ENCODE measurements at places on chromosomes 7 and 10.

DNA sequence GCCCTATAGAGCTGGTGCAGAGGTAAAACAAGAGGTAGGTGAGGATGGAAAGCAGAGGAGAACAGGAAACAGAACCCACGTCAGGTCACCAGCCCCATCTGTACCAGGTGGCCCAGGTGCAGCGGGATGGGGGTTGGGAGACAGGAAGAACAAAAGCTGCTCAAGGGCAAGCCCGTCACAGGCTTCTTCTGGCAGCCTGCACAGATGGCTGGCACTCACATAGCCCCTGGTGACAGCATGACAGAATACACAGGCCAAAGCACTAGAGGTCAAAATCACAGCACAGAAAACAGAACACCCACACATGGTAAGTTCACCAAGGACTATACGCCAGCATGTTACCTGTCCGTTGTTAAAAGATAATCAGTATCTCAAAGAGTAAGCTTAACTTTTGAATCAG is 126.8 kb downstream of the GALNT11 start:
- DNase-seq, result no peak

- no peak for DNase-seq
Measured at GRCh38 chr7:37323966-37324365, 124.7 kb downstream of the ELMO1 start.

DNA sequence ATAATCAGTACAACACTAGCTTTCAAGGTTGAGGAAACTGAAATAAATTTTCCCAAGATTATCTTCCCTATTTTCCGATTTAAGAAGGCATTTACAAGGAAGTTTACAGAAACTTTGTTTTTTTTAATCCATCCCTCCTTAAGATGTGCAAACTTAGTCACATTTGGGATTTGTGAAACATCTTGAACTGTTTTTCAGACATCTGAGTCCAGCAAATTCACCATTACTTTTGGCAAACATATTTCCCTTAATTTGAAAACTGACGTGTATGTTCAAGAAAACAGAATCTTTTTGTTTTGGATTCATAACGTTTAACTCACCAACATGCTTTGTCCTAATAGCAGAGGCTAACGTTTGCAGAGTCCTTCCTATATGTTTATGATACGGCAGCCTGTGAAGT is 19.5 kb downstream of the GLI3 start:
- DNase-seq, result no peak

DNA sequence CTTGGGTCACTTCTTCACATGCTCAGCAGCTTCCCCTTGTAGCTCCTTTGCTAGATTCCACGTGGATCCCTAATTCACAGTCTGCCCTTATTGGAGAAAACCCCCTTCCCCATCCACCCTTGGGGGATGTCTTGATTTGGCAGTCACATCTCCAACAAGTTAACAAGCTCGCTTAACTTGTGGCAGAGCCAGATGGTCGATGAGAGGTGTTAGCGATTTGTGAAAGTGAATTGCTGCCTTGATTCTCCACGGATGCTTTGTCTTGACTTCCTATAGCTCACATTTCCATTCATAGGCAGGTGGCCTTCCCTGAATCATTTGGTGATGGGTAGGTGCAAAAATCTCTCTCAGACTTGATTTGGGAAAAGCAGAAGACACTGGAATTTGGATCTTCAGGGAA is 387.9 kb downstream of the TCERG1L start:
- DNase-seq, result no peak

GRCh38 chr10:97123765-97124164 is 62.0 kb downstream of the SLIT1 start:
- no peak for DNase-seq

GRCh38 chr10:79374312-79375191 is 27.3 kb downstream of the PPIF start:
- peak; percentile 83 for DNase-seq

DNA sequence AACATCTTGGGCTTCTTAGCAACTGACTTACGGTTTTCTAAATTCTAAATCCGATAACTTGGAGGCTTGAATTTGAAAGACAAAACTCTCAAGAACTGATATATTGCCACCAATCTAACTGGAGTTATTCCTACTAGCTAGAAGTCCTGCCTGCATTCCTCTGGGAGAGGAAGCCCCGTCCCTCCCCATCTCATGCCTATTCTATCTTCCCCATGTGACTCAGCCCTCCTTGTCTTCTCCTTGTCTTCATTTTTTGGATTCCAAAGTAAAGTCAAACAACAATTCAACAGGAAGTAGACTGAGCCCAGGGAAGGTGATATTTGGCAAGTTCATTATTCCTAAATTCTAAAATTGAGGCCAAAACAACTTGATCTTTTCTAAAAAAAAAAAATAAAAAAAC is 587.7 kb downstream of the KCNMA1 start:
- no peak for DNase-seq

- no peak for DNase-seq
Measured at GRCh38 chr10:75143353-75143752, 31.9 kb downstream of the SAMD8 start.

DNA sequence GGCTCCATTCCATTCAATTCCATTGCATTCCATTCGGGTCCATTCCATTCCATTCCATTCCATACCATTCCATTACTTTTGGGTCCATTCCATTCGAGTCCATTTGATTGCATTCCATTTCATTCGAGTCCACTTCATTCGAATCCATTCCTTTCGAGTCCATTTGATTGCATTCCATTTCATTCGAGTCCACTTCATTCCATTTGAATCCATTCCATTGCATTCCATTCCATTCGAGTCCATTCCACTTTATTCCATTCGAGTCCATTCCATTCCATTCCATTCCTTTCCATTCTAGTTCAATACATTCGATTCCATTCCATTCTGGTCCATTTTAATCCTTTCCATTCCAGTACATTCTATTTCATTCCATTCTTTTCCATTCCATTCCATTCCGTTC is 334.0 kb downstream of the ZNF33B start:
- no peak for DNase-seq

DNA sequence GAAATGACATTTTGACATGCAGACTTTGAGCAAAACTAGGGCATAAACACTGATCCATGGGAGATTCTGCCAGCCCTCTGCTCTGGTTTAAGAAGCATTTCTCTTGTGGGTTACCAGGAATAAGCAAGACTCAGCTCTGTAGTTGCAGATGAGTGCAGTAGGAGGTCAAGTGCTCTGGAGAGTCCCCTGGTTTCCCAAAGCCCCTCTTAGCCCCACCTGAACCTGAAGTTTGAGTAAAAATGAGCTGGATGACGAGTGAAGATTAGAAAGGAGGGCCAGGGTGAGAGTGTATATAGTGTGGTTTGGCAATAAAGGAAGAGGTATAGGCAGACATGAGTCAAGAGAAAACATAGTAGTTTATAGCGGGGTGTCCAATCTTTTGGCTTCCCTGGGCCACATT is 220.3 kb downstream of the ARL4A start:
- no peak for DNase-seq

DNA sequence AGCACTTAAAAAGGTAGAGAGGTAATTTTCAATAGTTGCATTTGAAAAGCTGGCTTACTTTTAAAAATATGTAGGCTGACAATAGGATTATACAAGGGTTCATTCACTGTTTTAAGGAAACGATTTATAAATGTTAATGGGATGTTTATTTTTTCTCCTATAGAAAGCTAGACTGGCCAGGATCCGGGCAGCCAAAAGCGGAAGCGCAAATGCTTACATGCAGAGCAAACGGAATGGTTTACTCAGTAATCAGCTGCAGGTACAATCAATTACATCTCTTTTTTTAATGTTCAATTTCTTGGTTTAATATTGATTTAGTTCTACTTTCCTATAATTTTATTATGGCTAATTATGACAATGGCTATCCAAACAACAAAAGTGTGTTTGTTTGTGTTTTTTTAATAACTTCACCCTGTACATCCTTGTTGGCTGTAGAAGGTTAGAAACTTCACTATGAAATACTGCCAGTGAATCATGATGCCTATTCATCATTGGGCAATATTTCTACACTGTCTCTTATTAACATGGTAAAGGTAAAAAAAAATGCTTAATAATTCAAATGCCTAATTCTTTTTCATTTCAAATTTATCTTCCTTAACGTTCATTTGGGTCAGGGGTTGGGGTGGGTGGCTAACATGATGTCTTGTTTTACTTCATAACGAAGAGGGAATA is 116.4 kb downstream of the TSPAN12 start:
- no peak for DNase-seq

DNA sequence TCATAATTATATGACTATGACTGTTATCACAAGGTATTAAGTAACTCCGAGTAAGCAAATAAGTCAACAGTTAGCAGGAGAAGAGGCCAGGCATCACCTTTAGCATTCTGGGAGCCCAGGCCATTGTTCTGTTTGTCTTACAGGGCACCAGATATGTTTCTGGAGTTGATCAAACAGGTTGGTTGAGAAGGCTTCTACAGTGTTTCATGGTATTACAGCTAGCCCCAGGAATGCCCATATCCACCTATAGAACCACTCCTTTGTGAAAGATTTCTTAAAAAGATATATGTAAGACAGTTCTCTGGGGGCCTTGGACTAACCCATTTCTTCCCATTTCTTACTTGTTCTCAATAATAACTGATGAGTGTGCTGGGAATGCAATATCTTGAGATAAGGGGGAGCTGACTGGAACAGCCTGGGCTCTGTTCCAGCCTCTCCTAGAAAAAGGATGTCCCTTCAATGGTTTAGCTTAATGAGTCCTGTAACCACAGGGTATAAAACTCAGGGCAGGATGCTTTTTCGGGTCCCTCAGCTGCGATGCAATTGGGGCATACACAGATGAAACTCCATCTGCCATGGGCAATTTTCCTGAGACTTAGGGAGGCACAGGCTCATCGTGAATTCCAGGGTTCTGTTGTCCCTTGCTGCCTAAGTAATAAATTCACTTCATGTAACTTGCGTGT is 286.4 kb downstream of the BAMBI start:
- DNase-seq, result no peak

GRCh38 chr7:118590107-118590506 is 365.6 kb downstream of the ANKRD7 start:
- no peak for DNase-seq

DNA sequence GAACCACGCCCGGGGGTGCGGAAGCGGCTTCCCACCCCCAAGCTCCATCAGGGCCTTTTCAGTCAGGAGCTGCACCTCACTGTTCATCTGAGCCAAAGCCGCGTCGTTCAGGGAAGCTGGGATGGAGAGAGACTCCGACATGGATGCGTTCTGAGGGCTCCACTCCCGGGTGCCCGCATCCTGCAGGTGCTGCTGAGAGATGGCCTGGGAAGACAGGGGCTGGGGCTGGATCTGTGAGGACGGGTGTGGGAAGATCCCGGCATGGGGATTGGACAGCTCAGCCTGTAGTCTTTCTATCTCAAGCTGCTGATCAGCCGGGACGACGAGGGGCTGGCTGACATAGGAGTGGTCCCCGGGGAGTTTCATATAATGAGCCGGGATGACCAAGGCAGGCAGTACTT is 45.0 kb upstream of the NMT2 start:
- DNase-seq, result no peak
